ENCODE measurements at places on chromosomes 3 and 15.

DNA sequence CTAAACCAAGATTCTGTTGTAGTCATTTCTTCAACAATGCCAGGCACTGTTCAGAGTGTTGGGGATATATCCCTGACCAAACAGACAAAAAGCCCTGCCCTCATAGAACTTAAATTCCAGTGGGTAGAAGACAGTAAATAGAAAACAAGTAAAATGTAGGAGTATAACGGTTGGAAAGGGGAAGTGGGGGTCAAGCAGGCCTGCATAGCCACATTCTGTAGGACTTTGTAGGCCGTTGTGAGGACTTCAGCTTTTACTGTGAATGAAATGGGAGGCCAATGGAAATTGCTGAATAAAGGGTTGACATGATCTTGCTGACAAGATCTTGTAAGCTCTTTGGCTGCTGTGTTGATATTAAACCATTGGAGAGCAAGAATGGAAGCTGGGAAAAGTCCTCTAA, 1.8 kb downstream of the MRPS11 start:
- DNase-seq: no peak

- peak; percentile 86 for DNase-seq
Measured at GRCh38 chr3:159619341-159619885, 369.2 kb upstream of the IL12A start.

GRCh38 chr3:7396534-7396933, 535.6 kb downstream of the GRM7 start:
- no peak for DNase-seq

DNA sequence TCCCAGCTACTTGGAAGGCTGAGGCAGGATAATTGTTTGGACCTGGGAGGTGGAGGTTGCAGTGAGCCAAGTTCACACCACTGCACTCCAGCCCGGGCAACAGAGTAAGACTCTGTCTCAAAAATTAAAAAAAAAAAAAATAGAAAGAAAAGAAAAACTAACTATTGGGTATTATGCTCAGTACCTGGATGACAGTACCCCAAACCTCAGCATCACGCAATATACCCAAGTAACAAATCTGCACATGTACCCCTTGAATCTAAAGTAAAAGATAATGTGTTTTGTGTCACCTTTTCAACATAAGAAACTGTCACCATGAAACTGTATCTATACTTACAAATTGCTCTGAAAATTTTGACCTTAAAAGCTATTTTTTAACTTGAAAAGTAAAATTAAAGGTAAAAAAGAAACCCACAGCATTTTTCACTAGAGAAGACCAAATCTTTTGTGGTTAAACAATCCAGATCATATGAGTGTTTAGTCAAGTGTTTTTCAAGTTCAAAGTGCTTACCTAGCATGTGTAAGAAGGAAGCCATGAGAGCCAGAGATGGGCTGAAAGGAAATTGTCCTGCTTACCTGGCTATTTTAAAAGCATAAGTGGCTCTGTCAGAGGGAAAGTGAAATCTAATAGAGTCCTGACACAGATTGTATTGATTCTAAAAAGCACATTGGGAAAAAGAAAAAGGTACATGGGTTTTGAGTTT, 50.5 kb downstream of the MYO1E start:
- DNase-seq: no peak

DNA sequence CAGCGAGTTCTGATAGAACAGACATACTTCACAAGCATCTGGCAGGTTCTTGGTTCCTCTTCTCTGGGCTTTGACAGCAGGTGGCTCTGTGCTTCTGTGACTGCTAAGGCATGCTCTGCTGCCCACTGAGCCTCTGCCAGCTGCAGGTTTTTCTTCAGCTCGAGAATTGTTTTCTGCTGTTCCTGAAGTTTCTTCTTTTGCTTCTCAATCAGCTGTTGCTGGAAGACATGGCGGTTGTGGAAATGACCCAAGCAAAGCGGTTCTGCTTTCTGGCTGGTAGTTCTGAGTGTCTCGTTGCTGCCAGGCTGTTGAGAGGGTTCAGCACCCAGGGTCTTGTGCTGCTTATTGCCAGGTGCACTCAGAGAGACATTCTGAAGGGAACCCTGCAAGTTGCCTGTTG, 50.8 kb downstream of the CCDC191 start:
- DNase-seq: no peak

GRCh38 chr3:150945226-150946032, 27.1 kb downstream of the CLRN1 start:
- peak; percentile 8 for DNase-seq

GRCh38 chr3:94779699-94780098, 716.8 kb downstream of the NSUN3 start:
- DNase-seq: no peak

GRCh38 chr3:136197159-136197793, 1.1 kb upstream of the MSL2 start:
- DNase-seq: no peak

DNA sequence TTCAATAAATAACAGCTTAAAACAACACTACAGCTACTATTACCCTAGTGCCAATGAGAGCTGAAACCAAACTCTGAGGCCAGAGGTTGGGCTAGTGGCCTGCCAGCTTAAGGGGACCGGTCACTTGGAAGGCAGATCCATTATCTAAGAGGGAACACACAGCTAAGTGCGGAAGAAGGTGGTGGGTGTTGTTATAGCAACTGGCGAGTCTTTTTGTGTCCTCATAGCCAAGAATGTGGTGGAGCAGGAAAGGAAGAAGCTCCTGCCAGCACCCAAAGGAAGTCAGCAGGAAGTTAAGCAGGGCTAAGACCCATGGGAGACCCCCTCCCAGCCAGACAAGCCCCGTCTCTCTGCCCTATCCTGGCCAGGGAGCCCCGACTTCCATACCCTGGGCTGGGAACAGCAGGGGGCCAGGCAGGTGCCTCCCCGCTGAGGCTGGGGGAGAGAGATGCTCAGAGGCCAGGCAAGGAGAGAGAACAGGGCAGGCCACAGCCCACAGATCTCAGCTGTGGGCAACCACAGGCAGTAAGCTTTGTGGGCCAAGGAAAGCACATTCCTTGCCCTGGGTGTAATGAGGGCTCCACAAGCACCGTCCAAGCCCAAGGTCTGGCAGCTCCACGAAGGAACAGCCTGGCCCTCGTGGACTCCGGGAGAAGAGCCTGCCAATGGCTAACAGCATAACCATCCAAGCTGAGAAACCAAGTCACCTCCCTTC, 34.0 kb upstream of the HRH1 start:
- no peak for DNase-seq
